Spinal cord (tissue), 10 donors: ENCODE measurements at places on chromosomes 7 and 10. TPM values are rescaled to one million over a fixed set of nuclear protein-coding genes. Genes with fewer than 3 reads are reported as not detected.

The HOXA6 gene
- total RNA-seq, result 20.5 TPM

- H3K27ac ChIP-seq, result no peak overlapping the region
- no peaks in the 10 kb centered on the region for H3K36me3 ChIP-seq
- DNase-seq, result no peak
- H3K27me3 ChIP-seq, result no peaks in the 10 kb centered on the region
- H3K4me3 ChIP-seq, result no peak overlapping the region
Observed at GRCh38 chr10:122696687-122697086, 3.0 kb downstream of the C10orf120 start.

DNA sequence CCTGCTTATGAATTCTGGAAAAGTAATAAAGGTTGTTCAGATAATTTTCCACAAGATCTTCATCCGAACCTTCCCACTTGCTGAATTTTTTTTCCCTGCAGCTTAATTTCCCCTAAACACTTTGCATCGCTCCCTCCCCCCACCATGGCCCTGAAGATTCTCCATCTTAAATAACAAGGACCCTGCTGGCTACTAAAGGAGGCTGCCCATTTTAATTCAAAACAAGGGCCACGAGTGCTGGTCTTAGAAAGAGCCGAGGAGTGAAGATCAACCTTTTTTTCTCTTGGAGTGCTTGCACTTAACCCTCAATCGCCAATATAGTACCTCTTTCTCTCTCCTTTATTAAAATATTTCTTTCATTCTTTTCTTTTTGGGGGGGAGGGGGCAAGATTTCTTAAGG is 9.2 kb upstream of the SP8 start:
- DNase-seq, result no peak
- peaks cover 18% of the 10 kb centered on the region for H3K4me1 ChIP-seq
- peaks cover 88% of the 10 kb centered on the region for H3K27me3 ChIP-seq
- H3K27ac ChIP-seq, result no peak overlapping the region
- no peak overlapping the region for H3K4me3 ChIP-seq

DNA sequence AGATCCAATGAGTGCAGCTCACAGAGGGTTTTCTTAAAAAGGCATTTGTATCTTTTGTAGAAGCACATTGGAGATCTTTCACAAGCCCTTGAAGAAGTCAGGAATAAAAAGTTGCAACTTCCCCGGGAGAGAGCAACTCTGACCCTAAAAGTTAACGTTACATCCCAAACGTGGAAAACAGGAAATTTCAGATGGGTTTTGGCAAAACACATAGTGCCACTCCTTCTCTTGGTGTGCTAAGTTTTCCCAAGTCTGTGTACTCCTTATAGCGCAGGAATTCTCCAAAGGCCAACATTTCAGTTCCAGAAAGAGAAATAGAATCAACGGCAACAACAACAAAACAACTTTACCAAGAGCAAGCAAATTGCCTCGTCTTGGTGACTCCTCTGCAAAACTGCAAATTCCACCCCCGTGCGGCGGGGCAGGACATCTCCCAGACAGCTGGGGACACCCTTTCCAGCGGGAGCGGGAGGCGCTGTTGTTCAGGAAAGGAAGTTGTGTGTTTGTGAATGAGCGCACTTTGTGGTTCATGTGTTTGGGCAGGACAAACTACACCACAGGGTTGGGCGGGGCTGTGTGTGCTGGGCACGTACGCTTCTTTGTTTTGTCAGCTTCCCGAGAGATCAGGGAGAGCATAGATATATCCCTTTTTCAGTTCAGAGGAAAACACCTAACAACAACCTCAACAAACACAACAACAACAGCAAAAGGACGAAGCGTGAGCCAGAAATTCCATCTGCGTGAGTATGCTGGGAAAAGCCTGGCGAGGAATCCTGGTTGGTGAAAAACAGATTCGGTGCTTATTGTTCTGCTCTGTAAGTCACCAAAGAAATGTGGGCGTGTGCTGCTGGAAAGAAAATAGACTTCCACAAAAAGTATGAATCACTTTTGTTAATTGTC is 294.7 kb upstream of the PITRM1 start:
- H3K27me3 ChIP-seq, result no peaks in the 10 kb centered on the region
- H3K27ac ChIP-seq, result peak overlapping the region; percentile 64
- no peak overlapping the region for H3K4me3 ChIP-seq
- peaks cover 18% of the 10 kb centered on the region for H3K4me1 ChIP-seq
- no peak for DNase-seq

DNA sequence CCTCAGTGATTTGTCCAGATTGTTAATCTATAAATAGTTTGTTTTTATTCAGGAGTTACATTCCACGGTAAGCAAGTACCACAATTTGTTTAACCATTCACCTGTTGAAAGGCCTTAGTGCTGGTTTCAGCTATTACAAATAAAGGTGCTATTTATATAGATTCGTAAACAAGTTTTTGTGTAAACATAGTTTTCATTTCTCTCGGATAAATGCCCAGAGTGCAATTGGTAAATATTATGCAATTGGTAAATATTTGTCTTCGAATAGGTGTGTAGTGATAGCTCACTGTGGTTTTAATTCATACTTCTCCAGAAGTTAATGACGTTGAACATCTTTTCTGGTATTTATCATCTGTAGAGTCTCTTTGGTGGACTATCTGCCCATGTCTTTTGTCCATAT is 76.4 kb upstream of the RSU1 start:
- peaks cover 7% of the 10 kb centered on the region for H3K4me1 ChIP-seq
- no peak overlapping the region for H3K27ac ChIP-seq
- no peak for DNase-seq

- peak; percentile 65 for DNase-seq
Observed at GRCh38 chr10:74814797-74815196, 11.6 kb upstream of the KAT6B start.

DNA sequence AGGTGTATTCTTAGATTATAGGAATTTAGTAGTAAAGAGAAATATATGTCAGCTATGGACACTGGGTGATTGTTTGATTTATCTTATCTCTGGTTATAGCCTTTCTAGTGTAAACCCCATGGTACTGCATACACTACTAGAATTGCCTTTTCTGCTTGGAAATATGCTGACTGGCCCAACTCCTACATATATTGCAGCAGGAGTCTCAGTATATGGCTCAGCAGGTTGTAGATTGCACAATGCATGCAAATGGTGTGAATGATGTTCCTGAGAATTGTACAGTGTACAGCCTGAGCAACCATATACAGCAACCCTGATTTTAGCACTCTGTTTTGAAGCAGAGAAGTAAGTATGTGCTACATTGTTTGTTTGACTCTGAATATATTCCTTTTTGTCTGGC is 153.4 kb upstream of the NPY start:
- no peaks in the 10 kb centered on the region for H3K27me3 ChIP-seq
- no peaks in the 10 kb centered on the region for H3K4me1 ChIP-seq
- no peak for DNase-seq
- H3K4me3 ChIP-seq, result no peak overlapping the region
- H3K27ac ChIP-seq, result no peak overlapping the region

The MMD2 gene
- 10.1 TPM for total RNA-seq

DNA sequence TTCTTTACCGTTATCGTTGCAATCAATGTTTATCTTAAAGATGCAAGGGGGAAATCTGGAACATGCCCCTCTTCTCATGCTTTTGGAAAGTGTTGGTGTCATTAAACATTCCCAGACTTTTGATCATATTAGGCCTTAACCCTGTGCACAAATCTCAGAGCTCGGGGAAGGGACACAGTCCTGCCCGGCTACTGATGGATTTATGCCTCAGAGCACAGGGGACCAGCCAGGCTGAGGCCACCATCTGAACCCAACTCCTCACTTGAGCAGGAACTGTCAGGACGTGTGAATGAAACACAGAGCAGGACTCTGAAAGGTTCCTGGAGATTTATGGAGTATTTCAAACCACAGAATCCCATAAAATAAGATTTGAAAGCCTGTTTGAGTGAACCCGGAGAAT is 132.0 kb upstream of the CXCL12 start:
- no peaks in the 10 kb centered on the region for H3K27me3 ChIP-seq
- no peak overlapping the region for H3K27ac ChIP-seq
- H3K4me1 ChIP-seq, result no peaks in the 10 kb centered on the region
- H3K4me3 ChIP-seq, result no peak overlapping the region
- DNase-seq, result no peak

DNA sequence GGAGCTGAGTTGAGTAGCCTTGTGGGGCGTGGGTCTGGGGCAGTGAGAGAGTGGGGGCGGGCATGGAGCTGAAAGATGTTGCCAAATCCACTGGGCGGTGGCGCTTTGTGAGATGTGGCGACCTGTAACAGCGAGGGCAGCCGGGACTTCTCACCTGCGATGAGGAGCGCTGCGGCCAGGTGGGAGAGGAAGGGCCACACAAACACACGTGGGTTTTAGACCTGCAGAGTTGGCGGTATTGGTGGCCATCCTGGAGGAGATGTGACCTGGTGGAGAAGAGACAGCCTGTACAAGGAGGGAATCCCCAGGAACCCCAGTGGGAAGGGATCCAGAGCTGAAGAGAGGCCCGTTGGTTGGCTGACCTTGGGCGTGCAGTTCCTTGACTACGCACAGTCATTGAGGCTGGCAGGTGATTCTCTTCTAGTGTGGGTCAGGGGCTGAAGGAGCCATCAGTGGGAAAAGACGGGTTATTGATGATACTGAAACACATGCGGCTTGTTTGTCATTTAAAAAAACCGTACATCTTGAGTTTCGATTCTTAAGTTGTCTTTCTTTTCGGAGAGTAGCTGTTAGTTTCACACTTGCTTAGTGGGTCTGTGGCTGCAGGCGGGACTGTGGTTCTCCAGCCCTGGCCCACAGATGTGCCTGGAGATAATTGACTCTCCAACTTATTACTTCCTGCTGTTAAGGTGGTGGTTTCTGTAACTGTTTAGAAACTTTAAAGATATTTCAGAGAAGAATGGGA is 2.4 kb downstream of the CHST12 start:
- H3K4me3 ChIP-seq, result no peak overlapping the region
- peaks cover 38% of the 10 kb centered on the region for H3K4me1 ChIP-seq
- no peaks in the 10 kb centered on the region for H3K27me3 ChIP-seq
- no peak overlapping the region for H3K27ac ChIP-seq

The CYP17A1 gene
- 0.44 TPM for total RNA-seq

DNA sequence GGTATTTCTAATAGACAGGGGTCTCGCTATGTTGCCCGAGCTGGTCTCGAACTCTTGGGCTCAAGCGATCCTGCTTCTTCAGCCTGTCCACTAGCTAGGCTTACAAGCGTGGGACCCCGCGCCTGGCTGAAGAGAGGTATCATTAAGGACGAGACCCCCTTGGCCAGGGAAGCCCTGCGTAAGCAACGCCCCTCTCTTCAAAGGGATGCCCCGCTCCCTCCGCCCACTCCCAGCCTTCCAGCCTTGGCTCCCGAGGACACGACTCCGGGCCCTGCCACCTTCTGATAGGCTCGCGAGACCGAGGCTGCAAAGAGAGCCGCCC is 220 bp upstream of the ZKSCAN5 start:
- peaks cover 25% of the 10 kb centered on the region for H3K4me1 ChIP-seq
- peak overlapping the region; percentile 98 for H3K27ac ChIP-seq
- peak overlapping the region; percentile 87 for H3K4me3 ChIP-seq
- no peak for DNase-seq

GRCh38 chr10:84194424-84195043 is at the start of gene CDHR1:
CDHR1 (plus strand) TSS chr10:84194537; CDS start chr10:84194761, 224 bp downstream.
- H3K27me3 ChIP-seq, result peaks cover 34% of the 10 kb centered on the region
- peaks cover 37% of the 10 kb centered on the region for H3K4me1 ChIP-seq
- H3K27ac ChIP-seq, result no peak within 1 kb of the TSS
- DNase-seq, result no peak
- H3K36me3 ChIP-seq, result peaks cover 2% of the 10 kb centered on the region

DNA sequence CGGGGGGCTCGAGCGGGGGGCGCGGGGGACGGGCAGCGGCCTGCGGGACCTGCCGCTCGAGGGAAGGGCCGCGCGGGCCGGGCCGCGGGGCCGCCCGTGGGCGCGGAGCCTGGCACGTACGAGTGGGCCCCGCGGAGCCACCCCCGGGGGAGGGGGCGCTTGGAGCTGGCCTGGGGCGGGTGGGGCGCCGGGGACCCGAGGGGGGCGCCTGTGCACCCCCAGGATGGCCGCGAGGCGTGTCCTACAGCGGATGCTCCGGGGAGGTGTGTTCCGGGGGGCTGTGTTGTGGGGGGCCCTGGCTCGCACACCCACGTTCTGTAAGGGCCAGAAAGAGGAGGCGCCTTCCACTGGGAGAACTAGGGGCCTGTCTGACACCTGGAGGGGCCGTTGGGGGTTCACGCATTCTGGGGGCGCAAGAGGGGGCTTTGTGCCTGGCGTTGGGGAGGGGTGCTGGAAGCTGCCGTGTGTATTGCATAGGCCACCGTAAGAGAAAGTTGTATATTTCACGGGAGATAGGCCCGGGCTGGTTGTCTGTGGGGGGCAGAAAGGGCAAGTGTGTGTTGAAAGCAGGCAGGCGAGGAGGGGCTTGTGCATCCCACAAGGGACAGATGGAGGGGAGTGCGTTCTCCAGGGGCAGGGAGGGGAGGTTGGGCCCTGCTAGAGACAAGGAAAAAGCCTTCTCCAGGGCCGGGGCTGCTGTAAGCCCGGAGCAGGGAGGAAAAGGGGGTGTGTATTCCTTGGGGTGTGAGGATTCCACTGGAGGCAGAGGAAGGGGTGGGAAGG is 663 bp downstream of the VPS37D start:
- H3K4me1 ChIP-seq, result peaks cover 30% of the 10 kb centered on the region
- peak; percentile 74 for DNase-seq
- H3K27ac ChIP-seq, result peak overlapping the region; percentile 15

DNA sequence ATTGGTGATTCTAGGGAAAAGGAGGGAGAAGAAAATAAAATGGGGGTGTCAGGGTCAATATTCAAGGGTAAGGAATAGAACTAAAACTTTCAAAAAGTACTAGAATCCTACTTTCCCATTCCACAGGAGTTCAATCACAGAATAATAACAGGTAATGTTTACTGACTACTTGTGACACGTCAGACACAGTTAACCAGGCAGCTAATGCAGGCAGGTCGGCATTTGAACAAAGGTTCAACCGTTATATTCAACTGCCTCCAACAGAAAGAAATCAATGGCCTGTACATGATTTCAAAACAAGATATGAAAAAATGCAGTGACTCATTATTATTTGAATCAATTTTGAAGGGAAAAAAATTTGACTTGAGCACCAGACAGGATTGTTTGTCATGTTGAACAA is 3.1 kb downstream of the ASB15 start:
- no peaks in the 10 kb centered on the region for H3K27me3 ChIP-seq
- H3K27ac ChIP-seq, result no peak overlapping the region
- no peaks in the 10 kb centered on the region for H3K36me3 ChIP-seq
- no peak for DNase-seq
- H3K4me1 ChIP-seq, result no peaks in the 10 kb centered on the region

The GIMAP7 gene
- total RNA-seq, result 13.2 TPM

- H3K4me3 ChIP-seq, result no peak overlapping the region
- no peaks in the 10 kb centered on the region for H3K36me3 ChIP-seq
- H3K4me1 ChIP-seq, result no peaks in the 10 kb centered on the region
- H3K27me3 ChIP-seq, result no peaks in the 10 kb centered on the region
- DNase-seq, result no peak
Observed at GRCh38 chr10:113427811-113428558, 124.9 kb upstream of the HABP2 start.

The LAMB4 gene
- total RNA-seq, result 0.30 TPM

DNA sequence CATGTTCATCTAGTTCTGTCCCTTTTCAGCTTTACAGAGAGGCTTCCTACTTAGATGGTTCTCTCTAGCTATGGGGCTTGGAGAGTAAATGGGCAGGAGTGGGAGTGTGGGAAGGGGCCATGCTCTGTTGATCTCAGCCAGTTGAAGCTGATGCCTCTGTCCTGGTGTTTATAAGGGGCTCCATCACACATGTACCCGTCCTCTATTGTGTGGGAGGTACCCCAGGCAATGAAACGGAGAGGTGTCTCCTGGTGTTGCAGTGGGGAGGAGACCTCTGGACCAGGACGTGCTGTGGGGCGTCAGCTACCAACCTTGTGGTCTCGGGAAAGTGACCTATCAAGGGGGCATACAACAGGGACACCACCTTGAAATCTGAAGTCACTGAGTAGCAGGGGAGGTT is 173.5 kb downstream of the CELF2 start:
- H3K4me3 ChIP-seq, result no peak overlapping the region
- peaks cover 11% of the 10 kb centered on the region for H3K4me1 ChIP-seq
- no peaks in the 10 kb centered on the region for H3K36me3 ChIP-seq
- no peak overlapping the region for H3K27ac ChIP-seq
- no peak for DNase-seq
